ENCODE measurements at places on chromosomes 3 and 15.

DNA sequence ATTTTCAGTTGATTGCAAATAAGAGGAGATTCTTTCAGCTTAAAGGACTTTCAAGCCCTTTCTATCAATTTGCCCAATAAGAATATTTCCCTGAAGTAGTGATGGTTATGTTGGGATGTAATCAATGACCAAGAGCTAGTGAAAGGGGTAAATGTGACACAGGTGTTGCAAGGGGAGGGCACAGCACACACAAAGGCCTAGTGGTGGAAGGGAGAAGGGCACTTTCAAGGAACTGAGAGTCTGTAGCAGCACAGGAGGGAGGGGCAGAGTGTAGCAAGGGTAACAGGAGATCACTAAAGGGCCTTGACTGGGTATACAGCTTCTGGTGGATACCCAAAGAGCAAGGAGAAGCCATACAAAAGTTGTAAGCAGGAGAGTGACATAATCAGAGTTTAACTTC lies 217.8 kb upstream of the ARHGEF26 start:
- no peak for DNase-seq

DNA sequence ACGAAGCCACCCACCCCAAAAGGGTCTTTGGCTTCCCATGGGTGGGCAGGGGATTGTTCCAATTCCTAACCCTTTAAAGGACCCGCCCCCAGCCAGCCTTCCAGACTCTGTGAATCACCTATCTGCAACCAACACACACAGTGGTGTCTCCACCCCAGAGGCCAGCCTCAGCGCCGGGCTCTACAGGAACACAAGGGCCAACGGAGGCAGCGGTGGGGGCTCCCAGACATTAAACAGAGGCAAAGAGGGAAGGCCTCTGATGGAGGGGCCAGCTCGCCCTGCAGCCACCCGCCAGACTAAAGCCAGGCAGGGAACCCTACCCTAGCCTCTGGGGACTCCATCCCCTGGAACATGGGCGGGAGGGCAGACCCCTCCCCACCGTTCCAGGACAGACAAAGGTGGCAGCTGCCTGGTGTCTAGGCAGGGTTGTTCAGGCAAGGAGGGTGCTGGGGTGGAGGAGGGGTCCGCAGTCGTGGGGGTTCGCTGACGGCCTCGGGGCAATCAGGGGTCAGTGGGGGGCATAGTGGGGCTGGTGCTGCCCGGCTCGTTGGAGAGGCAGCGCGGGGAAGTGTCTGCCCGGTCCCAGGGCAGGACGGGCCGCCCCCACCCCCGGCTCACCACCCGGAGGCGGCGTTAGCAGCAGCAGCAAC lies 448 bp downstream of the SHISA5 start:
- DNase-seq = peak; percentile 26

- no peak for DNase-seq
Measured at GRCh38 chr15:80420658-80421057, 16.5 kb downstream of the ARNT2 start.

DNA sequence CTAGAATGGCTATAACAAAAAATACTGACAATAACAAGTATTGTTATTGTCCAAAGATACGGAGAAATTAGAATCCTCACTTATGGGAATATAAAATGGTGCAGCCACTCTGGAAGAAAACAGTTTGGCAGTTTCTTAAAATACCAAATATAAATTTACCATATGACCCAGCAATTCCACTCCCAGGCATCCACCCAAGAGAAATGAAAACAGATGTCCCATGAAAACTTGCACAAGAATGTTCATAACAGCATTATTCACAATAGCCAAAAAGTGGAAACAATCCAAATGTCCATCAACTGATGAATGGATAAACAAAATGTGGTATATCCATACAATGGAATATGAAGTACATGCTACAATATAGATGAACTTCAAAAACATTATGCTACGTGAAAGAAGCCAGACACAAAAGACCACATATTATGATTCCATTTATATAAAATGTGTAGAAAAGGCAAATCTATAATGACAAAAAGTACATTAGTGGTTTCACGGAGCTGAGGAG lies 9.4 kb downstream of the AAGAB start:
- no peak for DNase-seq

DNA sequence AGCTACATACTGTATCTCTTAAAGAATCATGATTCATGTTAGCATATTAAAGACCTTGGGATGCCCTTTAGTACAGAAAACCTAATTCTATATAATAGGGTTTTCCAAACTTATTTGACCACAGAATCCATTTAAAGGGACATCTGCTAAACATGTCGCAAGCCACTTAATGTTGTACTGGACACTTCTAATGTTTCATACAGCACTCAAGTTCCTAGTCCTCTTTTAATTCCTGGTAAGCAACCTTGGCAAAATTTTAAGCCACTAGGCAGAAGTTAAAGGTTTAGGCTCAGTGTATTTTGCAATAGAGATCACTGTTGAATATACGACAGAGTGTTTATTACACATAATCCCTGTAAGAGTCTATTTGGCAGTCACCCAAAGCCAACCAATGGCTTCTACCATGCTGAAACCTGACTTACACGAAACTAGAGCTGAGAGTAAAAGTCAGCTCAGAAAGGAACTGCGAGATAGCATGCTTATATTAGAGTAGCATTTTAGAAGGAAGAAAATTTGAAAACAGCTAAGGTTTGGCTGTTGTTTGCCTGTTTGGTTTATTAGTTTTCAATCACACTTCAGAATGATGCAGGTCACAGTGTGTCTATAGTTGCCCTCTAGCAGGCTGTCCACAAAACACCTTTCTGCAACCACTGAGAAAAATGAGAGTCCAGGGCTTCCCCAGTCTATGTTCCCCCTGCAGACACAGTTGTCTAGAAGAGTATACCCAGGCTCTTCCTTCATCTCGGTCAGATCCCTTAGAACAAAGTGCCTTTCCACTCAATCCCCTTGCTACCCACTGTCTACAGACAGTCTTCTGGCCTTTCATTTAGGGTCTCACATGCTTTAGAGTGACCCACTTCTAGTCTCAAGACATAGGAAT lies 104.4 kb downstream of the FMN1 start:
- no peak for DNase-seq

- DNase-seq = no peak
Measured at GRCh38 chr3:184261270-184261853, at the start of gene CAMK2N2. Gene CAMK2N2, minus strand, starts transcription at chr3:184261553. Its CDS starts 268 bp downstream, at chr3:184261285.

DNA sequence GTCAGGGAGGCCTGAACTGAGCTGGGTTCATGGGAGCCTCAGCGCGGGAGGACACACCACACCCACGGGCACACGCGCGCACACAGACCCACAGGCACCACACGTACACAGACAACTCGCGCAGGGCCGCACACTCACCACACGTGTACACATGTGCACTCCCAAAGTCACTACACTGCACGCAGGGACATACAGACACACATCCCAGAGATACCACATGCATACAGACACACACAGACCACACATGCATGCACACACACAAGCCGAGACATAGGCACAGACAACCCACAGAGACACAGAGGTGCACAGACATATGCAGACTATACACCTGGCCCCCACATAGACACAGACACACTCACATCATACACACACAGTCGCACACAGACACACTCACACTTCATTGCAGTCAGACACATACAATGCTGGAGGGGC lies 1.1 kb upstream of the MGLL start:
- no peak for DNase-seq

GRCh38 chr15:91235376-91235775 lies 135.3 kb downstream of the SV2B start:
- DNase-seq = no peak

DNA sequence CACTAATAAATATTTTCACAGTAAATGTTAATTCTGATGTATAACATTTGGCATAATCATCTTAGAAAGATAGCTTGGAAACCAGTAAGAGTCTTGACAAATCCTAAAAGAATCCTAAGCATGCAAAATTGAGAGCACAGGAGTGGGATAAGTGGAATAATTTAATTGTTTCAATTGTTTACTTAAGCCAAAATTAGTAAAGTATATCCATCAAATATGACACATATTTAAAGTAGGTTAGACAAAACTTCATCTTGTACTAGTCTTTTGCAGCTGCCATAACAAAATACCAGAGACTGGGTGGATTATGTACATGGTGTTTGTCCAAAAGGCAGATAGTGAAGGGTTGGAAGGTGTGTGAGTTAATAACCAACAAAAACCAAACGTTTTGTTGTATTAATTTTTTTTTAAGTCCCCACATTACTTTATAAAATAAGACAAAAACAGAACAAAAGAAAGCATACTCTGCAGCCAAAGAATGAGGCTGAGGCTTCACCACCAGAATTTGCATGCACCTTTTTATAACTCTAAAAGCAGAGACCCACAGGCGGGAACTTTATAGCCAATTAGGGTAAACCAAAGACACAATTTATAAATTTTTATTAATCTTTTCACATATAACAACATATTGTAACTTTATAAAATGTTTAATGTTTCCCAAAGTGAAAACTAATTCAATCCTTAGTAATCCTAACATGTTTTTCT lies 41.9 kb upstream of the CD200R1L start:
- no peak for DNase-seq

DNA sequence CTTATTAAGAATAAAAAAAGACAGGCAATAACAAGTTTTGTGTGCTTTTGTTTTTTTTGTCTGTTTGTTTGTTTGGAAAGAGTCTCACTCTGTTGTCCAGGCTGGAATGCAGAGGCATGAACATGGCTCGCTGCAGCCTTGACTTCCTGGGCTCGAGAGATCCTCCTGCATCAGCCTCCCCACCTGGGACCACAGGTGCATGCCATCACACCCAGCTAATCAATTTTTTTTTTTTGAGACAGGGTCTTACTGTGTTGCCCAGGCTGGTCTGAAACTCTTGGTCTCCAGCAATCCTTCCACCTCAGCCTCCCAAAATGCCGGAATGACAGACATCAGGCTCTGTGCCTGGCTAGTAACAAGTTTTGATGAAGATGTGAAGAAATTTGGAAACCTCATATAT lies 73.1 kb upstream of the GCNT3 start:
- DNase-seq = no peak

- no peak for DNase-seq
Measured at GRCh38 chr3:16808393-16809107, 76.2 kb upstream of the PLCL2 start.
